ENCODE measurements at places on chromosomes 12 and 14.

DNA sequence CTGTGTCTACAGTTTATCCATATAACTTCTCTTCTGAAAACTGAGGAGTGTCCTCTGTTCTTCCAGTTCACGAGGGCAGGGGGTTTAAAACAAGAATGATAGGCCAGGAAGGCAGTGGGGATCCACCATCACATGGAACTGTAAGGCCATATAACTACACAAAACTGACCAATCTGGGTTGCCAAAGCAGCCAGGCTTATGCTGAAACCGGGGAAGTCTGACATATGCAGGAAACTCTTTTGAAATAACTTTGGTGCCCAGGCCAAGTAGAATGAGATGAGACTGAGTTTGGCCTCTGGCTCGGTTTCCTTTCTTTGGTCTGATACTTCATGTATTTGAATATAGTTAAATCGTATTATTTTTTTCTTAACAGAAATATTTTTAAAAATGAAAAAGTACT is 18.0 kb upstream of the ATF1 start:
- DNase-seq = no peak

GRCh38 chr14:90857866-90858265 is 41.6 kb upstream of the TTC7B start:
- no peak for DNase-seq

DNA sequence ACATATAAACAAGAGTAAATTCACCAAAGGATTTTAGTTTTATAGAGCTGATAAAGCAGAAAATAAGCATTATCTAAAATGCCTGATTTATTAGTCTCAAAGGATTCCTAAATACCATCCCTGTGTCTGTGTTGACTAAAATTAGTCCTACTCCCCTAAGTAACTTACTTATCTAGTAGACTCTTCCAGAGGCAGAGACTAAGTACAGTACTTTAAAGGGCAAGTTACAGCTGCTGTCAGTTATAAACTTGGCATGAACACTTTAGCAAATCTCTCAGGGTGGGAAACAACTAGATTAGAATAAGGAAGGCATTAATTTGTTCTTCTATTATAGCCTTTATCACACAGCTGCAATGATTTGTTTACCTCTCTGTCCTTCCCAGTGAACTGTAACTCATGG is 46.0 kb downstream of the ATP2B1 start:
- DNase-seq = no peak

DNA sequence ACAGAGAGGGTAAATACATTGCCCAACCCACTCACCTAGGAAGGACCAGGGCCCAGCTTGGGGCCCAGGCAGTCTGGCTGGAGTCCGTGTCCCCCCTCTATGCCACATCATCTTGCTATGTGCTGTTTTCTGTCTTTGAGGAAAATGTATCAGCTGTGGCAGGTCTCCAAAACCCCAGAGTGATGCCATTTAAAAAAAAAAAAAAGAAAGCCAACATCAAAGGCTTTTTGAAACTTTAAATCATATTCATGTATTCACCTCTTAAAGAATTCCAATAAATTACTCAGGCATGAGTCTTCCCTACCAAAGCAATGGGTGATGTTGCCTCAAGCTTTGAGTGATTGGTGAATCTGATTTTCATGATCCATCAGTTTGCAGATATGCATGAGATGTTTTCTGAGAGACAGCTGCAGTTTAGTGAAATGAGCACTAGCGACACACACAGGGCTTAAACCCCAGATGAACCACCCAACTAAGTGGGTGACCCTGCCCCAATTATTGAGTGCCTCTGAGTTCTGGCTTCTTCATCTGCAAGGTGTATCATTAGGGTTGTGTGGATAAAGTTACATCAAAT is 6.1 kb downstream of the KRT81 start:
- no peak for DNase-seq

DNA sequence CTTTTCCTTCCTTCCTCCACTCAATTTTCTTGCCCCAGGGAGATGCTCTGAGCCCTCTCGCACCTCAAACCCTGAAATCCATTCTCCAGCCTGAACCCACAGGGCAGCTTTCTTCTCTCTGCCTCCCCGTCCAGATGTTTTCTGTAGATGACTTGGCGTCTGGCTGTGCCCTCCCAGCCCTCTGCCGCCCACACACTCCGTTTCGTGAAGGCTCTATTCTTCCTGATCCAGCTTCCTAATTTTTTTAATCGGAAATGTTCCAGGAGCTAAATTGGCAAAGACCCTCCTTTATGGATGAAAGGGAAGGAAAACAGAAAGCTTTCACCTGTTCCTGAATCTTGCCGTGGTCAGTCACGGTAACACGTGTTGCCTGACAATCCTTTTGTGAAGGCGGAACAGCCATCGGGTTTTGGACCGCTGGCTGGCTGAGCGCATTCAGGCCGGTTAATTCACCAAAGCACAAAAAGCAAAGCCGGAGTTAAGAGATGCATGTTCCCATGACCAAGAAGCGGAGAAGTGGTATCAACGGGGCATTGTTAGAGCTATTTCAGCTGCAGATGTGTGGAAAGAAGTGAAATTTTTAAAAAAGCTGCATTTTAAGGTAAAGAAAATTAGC is 70.2 kb upstream of the FBRSL1 start:
- no peak for DNase-seq

- no peak for DNase-seq
These were observed 84.0 kb downstream of the PTPN21 start for GRCh38 chr14:88470542-88471440.

GRCh38 chr12:112756918-112757317 is 34.6 kb upstream of the RPH3A start:
- no peak for DNase-seq

GRCh38 chr12:5619628-5620027 is 187.7 kb downstream of the NTF3 start:
- no peak for DNase-seq

DNA sequence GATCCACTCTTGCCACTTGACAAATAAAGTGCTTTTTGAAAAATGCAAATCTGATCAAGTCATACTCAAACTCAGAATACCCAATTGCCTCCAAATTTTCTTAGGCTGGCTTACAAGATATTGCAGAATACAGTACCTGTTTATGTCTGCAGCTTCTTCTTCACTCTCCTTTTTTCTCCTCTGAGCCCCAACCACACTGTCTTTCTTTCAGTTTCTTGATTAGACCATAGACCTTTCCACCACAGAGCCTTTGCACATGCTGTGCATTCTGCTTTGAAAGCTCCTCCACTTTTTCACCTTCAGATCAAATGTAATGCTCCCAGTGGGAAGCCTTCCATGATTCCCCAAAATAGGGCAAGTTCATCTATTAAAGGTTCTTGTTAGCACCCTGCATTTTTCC is 13.9 kb upstream of the GYS2 start:
- DNase-seq = no peak

DNA sequence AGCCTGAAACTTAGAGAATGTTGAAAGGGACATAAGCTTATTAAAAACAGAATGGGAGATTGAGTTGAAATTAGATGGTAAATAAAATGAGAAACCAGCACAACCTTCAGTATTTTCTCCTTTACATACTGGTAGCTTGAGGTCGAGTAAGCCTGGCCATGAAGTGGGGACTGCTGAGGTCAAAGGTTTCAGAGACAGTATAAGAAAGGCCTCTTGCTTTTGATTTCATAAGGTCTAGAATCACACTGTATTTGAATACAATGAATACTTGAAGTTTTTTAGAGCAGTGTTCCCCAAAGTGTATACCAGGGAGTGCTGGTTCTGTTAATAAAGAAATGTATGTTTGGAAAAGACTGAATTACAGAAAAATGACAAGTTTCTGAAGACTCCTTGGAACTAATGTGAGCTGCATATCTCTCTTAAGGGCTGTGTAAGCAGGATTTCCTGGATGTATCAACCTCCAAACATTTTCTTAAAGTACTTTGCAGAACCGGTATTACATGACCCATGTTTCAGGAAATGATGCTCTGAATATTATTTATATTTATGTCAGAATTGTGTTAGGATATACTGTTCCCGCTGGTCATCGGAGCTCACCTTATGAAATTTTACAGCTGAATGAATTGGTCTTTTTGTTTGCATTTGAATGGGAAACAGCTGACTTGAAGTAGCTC is 85.0 kb downstream of the AKAP6 start:
- DNase-seq = no peak

DNA sequence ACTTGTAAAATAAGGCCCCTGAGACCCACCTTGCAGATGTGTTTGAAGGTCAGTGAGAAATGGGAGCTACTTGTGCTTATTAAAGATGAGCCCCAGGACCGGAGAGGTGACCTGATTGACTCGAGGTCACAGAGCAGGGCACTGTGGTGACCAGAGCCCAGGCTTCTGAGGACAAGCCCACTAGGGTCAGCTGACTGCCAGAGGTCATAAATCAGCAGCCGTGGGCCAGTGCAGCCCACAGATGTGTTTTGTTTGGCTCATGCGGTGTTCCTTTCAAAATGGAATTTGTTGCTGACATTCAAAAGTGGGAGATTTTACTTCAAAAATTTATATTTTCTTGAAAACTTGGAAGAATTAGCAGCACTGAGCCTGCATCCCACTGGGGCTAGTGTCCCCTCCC is 24.5 kb downstream of the JDP2 start:
- DNase-seq = no peak

GRCh38 chr14:100524233-100524932 is 62.8 kb downstream of the BEGAIN start:
- DNase-seq = no peak

- no peak for DNase-seq
These were observed 5.8 kb upstream of the BEGAIN start for GRCh38 chr14:100592972-100593371.
